ENCODE measurements at places on chromosomes 11 and 22.
A peak's percentile ranks its signal among the peaks of the same experiment; 100 is the strongest.

- DNase-seq, result no peak
These were observed 29.2 kb upstream of the KCNA4 start for GRCh38 chr11:30045921-30046577.

- DNase-seq, result no peak
These were observed 162.6 kb downstream of the BUD13 start for GRCh38 chr11:116610190-116610589.

DNA sequence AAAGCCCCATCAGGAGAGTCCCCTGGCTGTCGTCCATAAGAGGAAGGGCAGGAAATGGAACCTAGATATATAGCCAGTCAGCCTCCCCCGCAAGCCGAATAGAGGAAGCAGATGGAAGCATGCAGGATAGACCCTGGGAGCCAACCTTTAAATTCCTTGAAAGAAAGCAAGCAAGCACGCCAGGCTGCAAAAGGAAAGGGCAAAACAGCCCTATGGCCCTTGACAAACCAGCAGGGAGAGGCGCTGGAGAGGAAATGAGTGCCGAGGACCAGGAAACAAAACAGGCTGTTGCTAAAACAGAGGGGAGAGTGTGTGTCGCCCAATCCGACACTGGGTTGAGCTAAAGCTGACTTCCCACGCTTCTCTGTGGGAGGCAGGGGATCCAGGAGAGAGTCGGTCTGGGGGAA, 203.5 kb upstream of the MTNR1B start:
- no peak for DNase-seq

DNA sequence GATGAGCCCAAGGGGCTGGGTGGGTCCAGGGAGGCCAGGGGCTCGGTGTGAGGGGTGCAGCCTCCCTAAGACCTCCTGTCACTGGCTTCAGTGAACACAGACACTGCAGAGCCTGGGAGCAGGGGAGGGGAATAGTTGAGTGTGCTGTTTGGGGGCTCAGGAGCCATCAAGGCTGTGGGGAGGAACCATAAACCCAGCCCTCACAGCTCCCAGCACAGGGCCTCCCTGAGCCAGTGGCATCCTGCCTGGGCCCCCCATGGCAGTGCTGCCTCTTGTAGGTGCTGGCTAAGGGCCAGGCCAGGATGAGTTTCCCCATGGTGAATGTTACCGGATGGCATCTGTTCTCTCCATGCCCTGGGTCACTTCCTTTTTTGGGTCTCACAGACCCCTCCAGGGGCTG, 25.5 kb downstream of the KCNJ5 start:
- DNase-seq, result no peak

DNA sequence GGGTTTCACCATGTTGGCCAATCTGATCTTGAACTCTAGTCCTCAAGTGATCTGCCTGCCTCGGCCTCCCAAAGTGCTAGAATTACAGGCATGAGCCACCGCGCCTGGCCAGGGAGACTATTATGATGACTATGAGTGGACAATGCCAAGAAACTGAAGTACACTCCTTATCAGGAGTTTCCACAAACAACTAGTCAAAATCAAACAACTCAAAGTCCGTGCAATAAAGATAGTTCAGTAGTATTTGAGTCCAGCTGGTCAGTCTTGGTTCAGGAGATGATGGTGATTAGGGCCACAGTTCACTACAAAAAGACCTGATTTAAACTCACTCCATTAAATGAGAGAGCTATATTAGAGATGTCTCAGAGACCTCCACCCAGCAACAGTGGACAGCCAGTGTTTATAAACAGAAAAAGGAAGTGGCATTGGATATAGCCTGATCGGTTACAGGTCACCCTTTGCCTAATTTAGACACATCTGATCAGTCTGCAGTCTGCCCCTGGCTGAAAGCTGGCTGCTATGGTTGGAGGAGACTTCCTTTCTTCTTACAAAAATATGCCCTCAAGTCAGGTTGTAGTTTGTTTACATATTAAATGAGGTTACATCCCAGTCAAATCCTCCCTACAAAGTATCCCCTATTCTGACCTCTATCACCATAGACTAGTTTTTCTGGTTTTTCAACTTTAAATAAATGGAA, 17.0 kb downstream of the CD3E start:
- no peak for DNase-seq

DNA sequence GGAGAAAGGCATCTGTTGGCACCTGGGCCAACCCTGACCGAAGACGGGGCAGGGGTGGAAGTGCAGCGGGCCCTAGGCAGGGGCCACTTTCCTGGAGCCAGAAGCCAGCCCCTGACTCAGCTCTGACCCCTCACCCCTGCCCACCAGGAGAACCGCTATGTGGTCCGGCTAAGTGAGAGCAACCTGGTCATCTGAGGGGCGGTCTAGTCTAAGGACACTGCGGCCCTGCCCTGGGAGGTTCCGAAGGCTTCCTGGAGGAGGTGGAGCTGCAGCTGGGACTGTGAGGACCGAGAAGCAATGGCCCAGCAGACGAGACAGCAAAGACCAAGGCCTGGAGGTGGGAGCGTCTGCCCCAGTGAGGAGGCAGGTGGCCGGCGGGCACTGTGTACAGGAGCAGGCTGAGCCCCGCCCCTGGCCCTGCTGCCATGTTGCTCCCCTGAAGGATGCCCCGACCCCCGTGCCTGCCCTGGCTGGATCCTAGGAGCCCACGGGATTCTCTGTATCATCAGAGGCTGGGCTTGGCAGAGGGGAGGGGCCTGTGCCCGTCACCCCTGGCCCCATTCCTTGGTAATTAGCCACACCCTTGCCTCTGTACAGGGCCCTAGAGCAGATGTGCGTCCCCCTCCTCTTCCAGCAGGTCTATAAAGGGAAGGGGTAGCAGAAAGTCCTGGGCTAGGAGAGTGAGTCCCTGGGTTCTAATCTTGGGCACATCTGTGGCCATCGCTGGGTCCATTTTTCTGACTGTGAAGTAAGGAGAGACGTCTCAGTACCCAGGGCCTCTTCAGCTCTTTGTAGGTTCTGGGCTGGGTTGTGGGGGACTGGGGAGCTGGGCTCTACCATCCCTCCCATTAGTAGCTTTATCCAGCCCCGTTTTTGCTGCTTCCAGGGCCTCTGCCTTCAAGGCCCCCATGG, 19.4 kb downstream of the RELT start:
- DNase-seq, result no peak

GRCh38 chr22:47030143-47030661, 267.8 kb downstream of the TBC1D22A start:
- no peak for DNase-seq

DNA sequence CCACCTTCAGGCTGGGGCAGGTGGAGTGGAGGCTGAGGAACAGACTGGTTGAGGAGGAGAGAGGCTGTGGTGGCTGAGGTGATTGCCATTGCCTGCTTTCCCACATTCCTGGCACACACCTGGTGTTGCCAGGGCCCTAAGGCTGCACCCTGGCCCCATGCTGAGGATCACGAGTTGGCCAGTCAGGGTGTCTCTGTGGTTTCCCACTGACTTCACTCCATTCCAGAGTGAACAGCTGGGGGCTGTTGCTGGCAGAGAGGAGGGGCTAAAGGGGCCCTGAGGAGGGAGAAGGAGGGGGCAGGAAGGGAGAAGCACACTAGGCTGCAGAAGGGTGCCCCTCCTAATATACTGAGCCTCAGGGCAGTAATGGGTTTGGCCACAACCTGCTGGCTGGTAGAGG, 1.8 kb downstream of the TMEM86A start:
- no peak for DNase-seq

DNA sequence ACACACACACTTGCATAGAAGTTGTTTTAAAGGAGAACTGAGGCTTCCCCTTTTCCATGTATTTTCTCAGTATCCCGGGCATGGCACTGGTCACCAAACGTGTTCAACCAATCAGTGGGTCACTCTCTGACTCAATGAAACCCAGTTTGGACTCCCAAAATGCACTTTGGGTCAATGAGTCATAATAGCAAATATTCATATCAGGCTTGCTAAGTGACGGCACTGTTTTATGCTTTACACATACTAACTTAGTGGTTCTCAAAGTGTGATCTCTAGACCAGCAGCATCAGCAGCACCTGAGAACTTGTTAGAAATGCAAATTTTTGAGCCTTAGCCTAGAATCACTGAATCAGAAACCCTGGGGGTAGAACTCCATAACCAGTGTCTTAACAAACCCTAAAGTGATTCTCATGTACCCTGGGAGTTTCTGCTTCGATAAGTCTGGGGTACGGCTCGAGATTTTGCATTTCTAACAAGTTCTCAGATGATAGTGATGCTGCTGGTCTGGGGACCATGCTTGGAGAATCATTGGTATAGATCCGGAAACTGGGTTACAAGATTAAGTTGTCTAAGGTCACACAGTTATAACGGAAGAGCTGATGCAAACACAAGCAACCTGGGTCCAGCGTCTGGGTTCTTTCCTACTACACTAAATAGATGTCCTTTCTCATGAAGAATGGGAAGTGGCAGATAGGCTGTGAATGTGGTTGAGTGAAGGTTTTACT, 35.6 kb downstream of the ETS1 start:
- peak; percentile 31 for DNase-seq

DNA sequence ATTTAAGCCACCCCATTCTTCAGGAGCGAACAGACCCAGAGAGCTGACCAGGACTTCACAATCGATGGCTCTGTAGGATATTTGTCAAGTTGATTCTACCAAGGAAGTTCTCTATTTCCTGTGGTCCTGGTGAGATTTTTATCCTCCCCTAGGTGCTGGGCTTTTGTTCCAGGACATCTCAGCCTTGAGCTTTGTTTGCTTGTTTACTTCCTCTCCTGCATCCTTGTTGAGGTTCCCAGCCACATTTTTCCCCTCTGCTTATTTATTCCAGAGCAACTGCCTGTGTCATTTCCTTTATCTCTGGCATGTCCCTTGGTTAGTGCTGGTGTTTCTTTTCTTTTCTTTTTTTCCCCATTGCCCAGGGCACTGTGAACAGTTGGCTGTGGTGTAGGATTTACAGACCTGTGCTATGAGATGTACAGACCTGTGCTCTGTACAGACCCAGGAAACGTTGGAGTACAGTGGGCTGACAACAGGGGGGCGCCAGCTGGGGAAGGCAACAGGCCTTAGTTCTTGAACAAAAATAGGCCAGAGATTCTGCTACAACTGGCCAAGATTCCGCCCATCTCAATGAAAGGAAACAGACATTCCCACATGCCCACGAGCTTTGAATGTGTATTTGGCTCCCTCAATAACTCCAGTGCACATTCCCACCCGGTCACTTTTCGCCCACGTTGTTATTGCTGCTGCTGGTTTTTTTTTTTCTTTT, 235.9 kb upstream of the DDI1 start:
- DNase-seq, result no peak

- DNase-seq, result no peak
These were observed 94.7 kb upstream of the RASSF10 start for GRCh38 chr11:12914400-12914912.

Measured in effector memory CD8-positive, alpha-beta T cell (primary cell).